ENCODE measurements at places on chromosomes 5 and 9.

DNA sequence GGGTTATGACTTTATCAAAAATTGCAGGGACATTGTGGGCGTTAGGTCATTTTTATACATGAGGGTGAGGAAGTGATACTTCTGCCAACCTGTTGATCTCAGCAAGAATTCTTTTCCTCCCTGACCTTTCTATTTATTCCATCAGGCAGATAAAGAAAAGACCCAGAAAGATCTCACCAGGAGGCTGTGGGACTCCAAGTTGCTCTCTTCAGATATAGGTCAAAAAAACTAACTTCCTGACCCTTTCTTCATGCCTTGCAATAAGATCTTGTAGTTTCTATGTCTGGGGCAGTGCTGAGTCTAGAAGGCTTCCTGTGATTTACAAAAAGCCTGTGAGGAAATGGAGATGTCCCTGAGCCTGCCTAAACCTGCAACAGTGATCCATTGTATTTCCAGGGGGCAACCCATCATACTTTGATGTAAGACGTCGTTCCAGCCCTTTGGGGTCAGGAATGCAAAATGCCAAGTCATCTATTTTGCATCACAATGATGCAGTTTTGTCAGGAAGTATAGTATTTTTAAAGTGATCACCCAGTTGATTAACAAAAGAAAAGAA, 22.0 kb upstream of the PIK3R1 start:
- no peak for DNase-seq

- no peak for DNase-seq
Observed at GRCh38 chr5:39765366-39765765, 340.6 kb upstream of the DAB2 start.

- no peak for DNase-seq
Observed at GRCh38 chr5:38831909-38832308, 13.9 kb upstream of the OSMR start.

GRCh38 chr5:119315516-119315949, 40.3 kb upstream of the TNFAIP8 start:
- peak; percentile 5 for DNase-seq

GRCh38 chr5:502325-503079, 21.7 kb downstream of the SLC9A3 start:
- DNase-seq, result no peak

DNA sequence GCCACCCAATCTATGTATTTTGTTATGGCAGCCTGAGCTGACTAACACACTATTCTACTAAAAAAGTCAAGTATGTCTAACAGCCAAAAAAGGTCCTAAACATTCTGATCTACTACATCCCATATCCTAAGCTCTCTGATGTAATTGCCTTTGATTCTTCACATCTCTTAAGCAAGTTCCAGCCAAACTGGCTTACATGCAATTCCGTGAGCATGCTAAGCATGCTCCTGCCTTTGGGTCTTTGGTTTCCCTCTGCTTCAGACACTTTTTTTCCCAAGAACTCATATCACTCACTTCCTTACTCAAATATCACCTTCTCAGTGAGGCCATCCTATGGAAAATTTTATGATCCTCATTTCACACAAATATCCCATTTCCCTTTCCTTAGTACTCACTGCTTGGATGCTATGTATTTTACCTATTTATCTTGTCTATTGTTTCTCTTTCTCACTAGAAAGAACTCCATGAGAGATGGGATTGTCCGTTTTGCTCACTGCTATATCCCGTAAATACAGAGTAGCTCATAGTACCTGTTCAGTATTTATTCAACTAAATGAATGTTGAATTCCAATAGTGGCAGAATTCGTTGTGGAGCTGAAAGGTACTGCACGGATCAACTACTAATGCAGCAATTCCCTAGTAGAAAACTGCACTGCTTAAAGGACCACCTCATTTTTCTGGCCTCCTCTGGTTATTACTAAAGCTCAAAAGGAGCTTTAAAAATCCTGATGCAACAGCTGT, 2.3 kb upstream of the SLC12A2 start:
- DNase-seq, result no peak

DNA sequence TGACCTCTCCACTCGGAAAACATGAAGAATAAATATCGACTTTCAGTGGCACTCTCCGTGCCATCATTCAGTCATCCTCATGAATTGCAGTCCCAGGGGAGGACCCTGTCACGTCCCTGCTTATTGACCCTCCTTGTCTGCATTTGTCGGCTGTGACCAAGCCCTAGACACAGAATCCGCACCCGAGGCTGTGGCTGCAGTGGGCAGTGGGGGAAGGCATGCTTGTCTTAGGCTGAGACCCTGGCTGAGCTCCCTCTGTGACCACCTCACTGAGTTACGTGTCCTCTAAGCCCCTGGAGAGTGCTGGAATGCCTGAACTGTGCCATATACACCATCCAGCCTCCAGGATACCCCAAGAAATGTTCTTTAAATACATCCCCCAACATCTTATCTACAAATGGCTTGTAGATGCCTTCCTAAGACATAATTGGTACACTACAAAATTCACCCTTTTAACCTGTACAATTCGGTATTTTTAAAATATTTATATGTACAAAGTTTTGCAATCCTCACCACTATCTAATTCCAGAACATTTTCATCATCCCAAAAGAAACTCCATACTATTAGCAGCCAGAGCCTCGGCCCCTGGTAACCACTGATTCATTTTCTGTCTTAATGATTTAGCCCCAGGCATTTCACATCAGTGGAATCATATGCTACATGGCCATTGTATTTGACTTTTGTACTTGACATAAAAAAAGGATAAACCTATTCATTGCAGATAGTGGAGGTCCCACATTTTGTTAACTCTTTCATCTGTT, 80.8 kb upstream of the ICE1 start:
- no peak for DNase-seq

DNA sequence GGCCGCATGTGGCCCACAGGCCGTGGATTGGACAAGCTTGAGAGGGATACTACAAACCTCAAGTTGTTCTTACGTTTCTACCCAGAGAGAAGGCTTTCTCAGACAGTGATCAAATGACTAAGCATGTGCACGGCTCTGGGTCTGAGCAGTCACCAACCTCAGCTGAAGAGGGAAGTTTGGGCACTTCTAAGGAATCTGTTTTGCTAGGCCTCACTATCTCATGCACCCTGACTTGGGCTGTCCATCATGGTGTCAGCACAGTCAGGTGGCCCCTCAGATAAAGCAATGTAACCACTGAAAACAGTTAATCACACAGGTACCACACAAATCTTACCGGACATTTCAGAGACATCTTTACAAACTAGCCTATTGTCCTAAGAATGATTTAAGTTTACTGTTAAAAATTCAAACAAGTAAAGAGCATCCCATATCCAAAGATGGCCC, 24.6 kb downstream of the CSF2 start:
- DNase-seq, result no peak

- DNase-seq, result no peak
Observed at GRCh38 chr9:115520646-115521045, 402.7 kb upstream of the TNC start.

DNA sequence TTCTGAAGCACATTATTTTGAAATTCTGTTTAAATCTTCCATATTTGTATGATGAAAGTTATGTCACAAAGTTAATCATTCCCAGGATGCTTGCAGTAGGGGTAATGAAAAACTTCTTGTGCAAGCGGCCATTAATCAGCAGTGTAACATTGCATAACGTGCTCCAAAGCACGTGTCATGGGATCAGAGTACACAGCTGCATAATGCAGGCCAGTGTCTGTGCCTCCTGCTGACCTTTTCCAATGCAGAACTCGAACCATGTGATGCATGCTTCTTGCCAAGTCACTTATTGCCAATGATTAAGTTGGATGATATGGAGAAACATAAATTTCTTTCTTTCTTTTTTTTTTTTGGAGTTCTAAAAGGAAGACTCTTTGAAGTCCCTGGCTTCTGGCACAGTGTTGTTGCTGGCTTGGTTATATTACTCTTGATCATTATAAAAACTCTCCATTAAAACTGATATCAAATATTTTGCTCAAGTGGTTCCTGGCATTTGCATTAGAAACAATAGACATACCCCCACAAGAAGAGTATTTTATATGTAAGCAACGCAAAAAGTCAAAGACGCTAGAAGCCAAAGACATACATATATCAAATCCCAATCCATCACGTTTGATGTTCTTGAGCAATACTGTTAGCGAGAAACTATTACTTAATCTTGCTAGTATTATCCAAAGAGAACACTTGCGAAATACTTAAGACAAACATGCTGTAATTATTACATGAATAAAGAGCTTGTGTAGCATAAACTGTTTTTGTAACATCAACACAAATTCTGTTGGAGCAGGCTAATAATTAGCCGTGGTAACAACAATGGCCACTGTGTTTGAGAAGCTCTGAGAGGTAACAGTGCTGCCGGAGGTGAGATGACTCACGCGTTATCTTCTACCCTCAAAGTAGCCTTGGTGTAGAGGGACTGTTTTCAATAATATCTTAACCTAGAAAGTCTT, 164.2 kb downstream of the AUH start:
- DNase-seq, result peak; percentile 71

- DNase-seq, result no peak
Observed at GRCh38 chr9:68498816-68499215, 41.9 kb downstream of the TMEM252 start.

- no peak for DNase-seq
Observed at GRCh38 chr9:75111019-75111622, 22.8 kb downstream of the OSTF1 start.

DNA sequence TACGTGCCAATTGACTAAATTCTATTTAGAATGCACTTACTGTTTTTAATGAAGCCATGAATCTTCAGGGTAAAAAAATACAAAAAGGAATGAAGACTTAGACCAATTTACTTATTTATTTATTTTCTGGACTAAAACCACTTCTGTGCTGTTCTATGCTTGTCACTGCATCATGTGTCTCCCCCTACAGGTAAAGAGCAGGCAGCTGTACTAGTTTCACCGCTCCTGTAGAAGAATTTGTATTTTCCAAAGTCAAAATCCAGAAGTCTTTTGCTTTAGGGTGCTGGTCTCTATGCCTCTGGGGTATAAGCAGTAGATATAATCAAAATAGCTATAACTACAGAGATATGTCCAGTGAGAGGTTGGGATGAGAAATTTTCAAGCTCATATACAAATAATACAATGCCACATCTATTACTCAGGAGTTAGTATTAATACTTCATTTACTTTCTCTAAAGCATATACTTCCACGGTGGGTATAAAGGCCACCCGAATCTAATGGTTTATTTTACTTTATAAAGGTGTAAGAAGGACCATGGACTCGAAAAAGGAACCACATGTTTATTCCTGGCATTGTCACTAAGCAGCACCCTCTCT, 591.5 kb downstream of the RAB3C start:
- no peak for DNase-seq

DNA sequence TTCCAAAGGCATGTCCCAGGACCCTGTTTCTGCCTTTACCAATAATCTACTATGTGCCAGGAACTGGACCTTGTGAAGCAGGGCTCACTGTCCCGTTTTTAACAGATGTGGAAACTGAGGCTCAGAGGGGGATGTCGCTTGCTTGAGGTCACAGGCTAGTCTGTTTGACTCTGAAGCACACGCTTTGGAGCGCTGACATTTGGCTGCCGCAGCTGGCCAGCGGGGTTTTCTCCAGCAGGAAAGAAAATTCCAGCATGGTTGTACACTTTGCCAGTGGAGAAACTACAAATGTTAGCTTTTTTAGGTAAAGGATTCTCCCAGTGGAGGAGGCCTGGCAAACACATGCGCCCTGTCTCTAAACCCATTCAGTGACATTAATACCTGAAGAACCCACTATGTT, 50.5 kb downstream of the SH3PXD2B start:
- DNase-seq, result no peak

- no peak for DNase-seq
Observed at GRCh38 chr5:172407241-172407691, 47.1 kb downstream of the SH3PXD2B start.

DNA sequence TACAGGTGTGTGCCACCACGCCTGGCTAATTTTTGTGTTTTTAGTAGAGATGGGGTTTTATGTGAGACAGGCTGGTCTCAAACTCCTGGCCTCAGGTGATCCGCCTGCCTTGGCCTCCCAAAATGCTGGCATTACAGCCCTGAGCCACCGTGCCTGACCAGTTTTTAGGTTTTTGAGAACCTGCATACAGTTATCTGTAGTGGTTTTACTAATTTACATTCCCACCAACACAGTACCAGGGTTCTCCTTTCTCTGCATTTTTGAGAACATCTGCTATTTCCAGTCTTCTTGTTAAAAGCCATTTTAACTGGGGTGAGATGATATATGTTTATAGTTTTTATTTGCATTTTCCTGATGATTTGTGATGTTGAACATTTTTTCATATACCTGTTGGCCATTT, 12.8 kb downstream of the DMXL1 start:
- DNase-seq, result no peak

DNA sequence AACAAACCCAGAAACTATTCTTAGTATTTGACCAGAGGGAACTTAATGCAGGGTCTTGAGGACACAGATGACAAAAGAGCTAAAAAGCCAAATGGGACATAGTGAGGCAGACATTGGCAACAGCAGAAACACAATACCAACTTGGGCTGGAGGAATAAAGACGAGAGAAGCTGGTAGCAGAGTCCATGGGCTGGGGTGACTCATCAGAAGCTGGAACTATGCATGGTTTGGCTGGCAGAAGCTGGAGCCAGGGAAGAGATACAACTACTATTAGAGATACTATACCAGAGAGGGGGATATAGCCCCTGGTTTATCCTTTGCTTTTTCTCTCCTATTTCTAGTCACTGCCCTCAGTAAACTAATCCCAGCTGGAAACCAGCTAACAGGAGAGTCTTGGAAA, 29.2 kb upstream of the DPYSL3 start:
- no peak for DNase-seq

GRCh38 chr9:65432051-65432450, 147.0 kb upstream of the FOXD4L5 start:
- DNase-seq, result no peak

GRCh38 chr9:68895741-68896478, 118.0 kb downstream of the PRKACG start:
- no peak for DNase-seq

DNA sequence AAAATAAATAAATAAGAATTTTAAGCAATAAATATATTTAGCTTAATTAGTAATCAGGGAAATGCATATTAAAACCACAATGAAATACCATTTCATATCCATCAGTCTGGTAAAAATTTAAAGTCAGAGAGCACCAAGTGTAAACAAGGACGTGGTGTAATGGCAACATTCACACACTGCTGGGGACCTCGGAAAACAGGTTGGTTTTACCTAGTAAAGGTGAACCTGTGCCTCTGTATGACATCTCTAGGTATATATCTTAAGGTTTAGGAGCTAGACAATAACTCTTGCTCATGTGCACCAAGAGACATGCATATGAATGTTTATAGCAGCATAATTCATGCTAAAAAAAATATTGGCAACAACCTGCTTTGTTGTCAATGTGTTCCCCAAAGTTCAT, 29.7 kb downstream of the FNBP1 start:
- no peak for DNase-seq

GRCh38 chr9:83544002-83544698, 5.9 kb upstream of the FRMD3 start:
- DNase-seq, result no peak

DNA sequence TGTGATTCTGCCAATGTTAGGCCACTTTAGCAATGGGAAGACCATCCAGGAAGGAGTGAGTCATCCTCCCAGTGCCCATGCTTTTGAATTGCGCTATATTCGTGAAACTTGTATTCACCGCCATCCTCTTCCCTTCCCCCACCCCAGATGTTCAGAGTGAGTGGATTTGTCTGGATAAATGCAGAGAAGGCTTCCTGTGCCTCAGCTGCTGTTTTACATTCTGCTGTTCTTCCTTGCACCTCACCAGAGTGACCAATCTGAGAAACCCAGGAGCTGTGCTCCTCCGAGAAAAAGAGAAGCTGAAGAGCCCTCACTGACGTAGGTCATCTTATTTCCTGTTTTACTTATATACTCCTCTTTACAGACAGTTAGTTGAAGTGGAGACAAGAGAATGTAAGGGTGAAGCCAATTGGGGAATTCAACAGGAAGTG, 24.6 kb upstream of the SVEP1 start:
- no peak for DNase-seq

GRCh38 chr5:94891972-94892371, 273.5 kb downstream of the SLF1 start:
- no peak for DNase-seq
